Astrocyte (in vitro differentiated cells and primary cell): ENCODE measurements at places on chromosomes 6 and 20.

- no peak for DNase-seq
Observed at GRCh38 chr6:54695815-54696214, 150.8 kb upstream of the FAM83B start.

GRCh38 chr6:138307816-138308730 lies 69.6 kb upstream of the SMIM28 start:
- DNase-seq = no peak

DNA sequence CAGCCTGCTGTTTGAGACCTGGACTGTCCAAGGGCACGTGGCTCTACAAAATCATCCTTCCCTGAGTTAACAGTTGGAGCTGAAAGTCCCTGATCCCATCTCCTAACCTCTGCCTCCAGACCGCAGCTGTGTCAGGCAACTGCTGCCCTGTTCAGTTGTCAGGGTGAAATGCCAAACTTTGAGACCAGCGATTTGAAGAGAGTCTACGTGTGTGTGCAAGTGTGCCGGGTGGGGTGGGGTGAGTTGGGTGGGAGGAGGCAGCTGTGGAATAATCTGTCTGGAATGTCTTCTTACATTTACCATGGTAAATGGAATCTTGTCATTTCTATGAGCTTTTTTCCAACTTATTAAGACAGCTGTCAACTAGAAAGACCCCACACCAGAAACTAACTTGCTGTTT lies 81.0 kb upstream of the FAM8A1 start:
- DNase-seq = peak; percentile 15

DNA sequence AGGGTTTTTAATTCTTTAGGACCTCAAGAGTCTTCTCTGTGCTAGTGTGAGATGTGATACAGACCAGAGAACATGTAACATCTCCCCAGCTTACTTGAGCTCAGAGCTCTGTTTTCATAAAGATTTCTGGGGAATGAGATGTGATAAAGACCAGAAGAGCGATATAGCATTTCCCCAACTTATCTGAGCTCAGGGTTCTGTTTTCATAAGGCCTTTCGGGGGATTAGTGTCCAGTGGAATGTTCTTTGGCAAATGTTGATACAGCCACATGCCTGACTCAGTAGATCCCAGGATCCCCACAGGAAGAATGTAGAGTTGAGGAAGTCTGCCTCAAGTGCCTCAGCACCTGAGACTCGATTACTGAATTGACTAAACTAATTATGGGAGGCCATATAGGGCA lies 18.7 kb upstream of the TOP1 start:
- DNase-seq = peak; percentile 60
